ENCODE measurements at places on chromosomes 3 and 15.

GRCh38 chr15:41777421-41777973 is 3.2 kb downstream of the MAPKBP1 start:
- no peak for DNase-seq

DNA sequence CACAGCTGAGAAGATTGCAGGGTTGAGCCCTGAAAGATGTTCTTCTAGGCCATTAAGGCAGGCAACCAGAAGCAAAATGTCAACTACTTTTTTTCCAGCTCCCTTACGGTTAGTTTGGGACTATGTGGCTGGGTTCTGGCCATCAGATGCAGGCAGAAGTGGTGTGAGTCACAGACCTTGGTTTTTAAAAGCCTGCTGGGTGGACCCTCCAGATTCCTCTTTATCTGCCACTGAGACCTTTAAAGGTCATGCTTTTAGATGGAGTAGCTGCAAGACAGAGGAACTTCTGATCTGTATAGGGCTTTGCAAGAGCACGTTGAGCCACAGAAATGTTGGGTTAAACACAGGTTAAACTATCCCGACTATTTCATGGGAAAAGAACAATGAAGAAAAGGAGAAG is 102.9 kb downstream of the CHST2 start:
- DNase-seq, result no peak

- no peak for DNase-seq
Observed at GRCh38 chr3:148930752-148931151, 60.6 kb upstream of the GYG1 start.

- DNase-seq, result no peak
Observed at GRCh38 chr15:70801109-70801508, 37.8 kb upstream of the UACA start.

GRCh38 chr3:152319831-152320617 is 51.3 kb downstream of the MBNL1 start:
- DNase-seq, result no peak

DNA sequence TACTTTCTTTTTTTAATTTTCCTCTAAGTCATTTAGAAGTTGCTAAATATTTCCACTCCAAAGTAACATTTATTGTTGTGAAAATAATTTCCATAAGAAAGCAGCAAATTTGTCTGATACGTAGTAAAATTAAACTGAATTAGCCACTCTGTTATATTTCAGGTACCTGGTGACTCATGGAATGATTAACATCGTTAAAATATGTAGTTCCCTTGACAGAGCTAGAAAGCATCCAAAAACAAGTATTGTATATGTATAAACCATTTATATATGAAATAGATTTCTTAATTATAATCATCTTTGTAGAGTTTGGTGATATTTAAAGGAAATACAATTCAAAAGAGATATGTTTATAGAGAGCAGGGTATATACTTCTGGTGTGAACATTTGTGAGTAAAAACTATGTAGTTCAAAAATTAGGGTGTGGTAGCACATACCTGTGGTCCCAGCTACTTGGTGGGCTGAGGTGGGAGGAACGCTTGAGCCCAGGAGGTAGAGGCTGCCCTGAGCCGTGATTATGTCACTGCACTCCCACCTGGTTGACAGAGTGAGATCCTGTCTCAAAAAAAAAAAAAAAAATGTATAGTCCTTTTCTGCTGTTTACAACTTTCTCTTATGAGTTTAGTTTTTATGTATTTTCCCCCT is 36.6 kb downstream of the ATP11B start:
- no peak for DNase-seq

DNA sequence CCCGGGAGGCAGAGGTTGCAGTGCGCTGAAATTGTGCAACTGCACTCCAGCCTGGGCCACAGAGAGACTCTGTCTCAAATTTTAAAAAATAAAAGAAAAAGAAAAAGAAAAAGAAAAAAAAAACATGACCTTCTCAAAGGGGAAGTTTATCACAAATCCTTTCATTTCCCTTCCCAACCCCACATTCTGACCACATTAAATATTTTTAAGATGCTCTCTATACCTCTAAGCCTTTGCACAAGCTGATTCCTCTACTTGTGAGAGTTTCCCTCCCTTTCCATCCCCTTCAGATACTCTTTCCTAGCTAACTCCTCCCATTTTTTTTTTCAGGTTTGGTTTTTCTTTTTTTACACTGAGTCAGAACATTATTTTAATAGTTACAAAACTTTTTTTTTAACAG is 4.0 kb downstream of the HIGD1A start:
- DNase-seq, result no peak

GRCh38 chr3:12994607-12995388 is 78.4 kb downstream of the IQSEC1 start:
- DNase-seq, result peak; percentile 51

DNA sequence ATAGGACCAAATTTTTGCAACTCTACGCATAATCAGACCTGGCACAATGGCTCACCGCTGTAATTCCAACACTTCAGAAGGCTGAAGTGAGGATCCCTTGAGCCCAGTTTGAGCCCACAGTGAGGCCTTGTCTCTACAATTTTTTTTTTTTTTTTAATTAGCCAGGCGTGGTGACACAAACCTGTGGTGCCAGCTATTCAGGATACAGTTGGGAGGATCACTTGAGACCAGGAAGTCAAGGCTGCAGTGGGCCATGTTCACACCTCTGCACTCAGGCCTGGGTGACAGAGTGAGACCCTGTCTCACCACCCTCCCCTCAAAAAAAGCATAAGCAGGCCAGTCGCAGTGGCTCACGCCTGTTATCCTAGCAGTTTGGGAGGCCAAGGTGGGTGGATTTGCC is 24.7 kb downstream of the OIP5 start:
- no peak for DNase-seq

DNA sequence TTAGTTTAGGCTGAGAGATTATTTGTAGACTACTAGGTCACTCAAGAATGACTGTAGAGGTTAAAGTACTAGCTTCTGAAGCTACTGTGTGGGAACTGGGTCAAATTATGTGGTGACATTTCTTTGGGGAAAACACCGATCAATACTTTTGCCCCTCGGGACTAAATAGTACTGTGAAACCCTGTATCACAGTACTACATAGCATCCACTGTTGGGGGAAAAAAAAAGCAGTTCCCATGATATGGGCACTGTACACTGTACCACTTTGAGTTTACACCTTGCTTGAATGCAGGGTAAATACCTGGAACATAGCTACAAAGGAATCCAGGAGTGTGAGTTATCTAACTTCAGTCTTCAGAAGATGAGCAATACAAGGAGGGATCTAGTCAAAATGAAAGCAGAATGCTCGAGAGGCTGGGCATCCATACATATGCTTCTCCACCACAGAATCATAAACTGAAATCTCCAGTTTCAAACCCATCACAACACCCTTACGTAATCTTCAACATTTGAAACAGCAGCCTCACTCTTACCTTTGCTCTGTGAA is 311.4 kb downstream of the UNC13C start:
- DNase-seq, result no peak

DNA sequence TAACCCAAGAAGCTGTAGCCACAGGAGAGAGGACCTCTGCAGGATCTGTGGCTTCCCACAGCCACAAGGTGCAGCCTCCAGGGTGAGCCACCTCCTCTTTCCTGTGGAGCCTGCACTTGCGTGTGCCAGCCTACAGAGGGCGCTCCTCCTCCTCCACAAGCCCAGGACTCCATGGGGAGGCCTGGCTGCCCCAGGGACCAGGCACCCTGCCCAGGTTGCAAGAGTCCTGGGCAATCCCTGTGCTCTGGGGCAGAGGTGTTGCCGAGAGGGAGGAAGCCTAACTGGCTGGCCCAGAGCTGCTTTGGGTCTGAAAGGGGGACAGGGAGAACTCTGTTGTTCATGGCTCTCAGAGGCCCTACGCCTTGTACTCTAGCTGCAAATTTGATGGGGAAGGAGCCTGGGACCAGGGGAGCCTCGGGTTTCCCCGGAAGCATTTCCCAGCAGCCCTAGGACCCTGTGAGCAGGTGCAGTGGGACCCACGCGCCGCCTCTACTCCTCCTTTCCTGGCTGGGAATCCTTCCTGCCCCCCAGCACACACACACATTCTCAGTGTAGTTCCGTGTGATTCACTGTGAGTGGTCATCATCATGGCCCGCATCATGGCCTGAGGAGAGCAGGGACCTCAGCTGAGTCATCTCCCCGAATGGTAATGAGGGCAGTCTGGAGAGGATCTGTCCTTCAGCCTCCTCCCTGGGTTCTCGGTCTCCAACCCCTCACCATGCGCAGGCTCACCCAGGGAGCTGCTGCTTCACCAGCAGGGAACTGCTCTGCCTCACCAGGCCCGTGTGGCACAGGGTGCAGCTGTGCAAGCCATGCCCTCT is 24.3 kb downstream of the TBC1D21 start:
- DNase-seq, result peak; percentile 34

DNA sequence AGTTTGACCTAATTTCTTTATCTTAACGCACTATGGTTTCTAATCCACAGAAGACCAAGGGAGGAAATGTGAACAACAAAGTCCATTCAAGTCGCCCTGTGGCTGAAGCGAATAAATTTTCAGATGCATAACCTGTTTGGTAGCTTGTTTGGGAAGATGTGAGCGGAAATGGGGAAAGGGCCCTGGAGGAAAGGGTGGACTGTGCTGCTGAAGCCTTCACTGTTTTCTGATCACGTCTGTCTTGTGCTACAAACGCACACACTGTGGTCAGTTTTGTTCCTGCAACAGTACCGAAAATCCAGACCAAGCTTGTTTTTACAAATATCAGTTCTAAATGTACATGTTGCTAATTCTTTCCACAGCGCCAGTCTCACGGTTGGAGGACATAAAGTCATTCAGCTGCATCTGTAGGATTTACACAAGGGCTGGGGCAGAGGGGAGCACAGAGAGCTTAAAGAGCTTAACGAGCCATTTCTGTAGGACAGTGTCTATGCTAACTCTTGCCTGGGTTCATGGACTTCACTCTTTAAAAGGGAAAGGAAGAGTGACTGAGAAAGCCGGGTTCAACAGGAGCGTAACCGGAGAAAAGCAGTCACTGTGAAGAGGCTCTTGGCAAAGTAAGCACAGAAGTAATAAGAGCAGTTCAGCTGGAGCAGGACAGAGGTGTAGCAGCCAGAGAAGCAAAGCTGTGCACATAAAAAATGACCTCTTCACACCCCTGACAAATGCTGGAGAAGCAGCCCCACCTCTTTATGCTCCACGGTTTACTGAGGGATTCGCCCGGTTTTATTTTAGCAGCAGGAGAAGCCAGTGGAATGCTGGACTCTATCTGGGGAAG is 66.6 kb downstream of the USF3 start:
- no peak for DNase-seq

DNA sequence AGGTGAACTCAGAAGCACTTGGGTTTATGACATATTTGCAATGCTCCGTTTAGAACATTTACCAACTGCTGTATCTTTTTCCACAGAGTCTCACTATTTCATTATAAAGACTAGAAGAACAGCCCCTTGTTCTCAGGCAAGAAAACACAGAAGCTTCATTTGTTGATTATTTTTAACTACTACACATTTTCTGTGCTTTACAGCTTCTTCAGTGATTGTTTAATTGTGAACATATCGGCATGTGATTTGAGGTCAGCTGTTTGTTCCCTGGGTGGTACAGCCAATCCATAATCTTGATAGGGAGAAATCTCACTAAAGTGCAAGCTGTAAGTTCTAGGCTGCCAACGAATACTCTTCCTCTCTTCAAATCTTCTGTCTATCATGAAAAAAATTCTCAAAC is 31.0 kb upstream of the DLG1 start:
- no peak for DNase-seq

DNA sequence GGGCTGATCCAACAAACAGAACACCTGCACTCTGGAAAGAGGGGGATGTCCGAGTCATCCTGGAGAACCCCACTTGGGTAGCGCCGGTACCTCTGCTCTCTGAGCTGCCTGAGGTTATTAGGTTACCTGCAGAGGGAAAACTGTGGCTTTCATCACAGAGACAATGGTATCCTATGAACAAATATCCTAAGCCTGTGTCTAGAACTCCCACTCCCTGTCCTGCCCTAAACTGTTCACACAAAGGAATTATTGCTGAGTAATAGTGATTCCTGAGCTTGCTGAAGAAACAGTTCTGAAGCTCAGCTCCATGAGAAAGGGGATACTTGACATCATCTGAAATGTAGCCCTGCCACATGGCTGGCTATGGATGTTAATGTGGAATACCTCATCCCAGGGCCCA is 31.9 kb upstream of the WNT5A start:
- no peak for DNase-seq

DNA sequence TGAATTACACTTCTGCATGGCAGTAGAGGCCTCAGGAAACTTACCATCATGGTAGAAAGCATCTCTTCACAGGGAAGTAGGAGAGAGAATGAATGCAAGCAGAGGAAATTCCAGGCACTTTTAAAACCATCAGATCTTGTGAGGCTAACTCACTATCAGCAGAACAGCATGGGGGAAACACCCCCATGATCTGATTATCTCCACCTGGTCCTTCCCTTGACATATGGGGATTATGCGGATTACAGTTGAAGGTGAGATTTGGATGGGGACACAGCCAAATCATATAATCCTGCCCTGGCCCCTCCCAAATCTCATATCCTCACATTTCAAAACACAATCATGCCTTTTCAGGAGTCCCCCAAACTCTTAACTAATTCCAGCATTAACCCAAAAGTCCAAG is 691.1 kb downstream of the SI start:
- DNase-seq, result no peak

DNA sequence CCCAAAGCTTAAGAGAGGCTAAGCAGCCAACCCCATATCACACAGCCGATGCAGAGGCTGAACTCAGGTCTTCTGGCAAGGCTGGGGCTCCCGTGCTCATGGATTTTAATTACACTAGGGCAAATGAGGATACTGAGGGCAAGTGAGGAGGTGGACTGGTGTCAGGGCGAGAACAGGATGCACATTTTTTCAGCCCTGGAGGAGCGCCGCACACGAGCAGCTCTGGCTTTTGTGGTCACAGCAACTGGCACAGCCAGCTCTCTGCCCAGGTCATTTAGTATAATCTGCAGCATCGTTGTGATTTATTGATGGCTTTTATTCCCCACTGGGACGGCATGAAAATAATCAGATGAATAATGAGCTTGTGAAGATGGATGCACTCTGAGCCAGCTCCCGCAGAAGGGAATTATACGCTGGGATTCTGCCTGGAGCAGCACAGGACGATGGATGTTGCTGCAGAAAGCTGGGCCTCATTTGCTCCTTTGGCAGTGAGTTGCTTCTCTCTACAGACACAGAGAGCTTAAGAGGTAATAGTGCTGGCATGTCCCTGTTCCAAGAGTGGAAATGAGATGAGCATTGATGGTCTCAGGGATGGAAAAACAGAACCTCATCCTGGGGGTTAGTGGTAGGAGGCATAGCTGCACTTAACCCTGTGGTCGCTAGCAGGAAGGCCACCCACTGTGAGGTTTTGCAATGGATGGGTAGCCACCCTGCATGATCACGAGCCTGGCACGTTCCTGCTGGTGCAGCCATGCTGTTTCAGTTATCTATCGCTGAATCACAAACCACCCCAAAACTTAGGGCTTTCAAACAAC is 135.4 kb downstream of the UACA start:
- no peak for DNase-seq

- no peak for DNase-seq
Observed at GRCh38 chr3:69107841-69108240, 14.6 kb downstream of the LMOD3 start.

- DNase-seq, result no peak
Observed at GRCh38 chr15:91973481-91973880, 120.0 kb downstream of the SLCO3A1 start.

- no peak for DNase-seq
Observed at GRCh38 chr3:37969596-37970100, 20.9 kb upstream of the VILL start.

All from SW 1271 (cell line).